ENCODE measurements at places on chromosomes 7 and 10.
A peak's percentile ranks its signal among the peaks of the same experiment; 100 is the strongest.

GRCh38 chr7:40015790-40016296 is 65.8 kb downstream of the CDK13 start:
- peak; percentile 6 for DNase-seq

GRCh38 chr10:121613456-121613855 is 15.2 kb upstream of the FGFR2 start:
- no peak for DNase-seq

DNA sequence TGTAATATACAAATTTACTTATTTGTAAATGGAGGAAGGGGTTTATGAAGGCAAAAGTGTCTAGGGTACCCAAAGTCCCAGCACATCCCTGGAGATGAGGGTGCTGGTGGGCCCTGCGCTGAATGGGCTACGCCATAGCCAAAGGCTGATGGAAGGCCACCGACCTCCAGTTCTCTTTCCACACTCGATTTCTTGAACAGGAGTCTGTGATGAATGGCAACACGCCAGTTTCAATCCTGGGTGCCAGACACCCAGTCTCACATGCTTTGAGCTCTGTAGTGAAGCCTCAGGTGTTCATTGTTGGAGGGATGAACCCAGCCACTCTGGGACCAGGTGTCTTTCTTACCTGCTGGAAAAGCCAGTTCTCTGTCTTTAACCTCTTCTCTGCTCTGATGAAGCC is 752 bp downstream of the LRMDA start:
- no peak for DNase-seq

DNA sequence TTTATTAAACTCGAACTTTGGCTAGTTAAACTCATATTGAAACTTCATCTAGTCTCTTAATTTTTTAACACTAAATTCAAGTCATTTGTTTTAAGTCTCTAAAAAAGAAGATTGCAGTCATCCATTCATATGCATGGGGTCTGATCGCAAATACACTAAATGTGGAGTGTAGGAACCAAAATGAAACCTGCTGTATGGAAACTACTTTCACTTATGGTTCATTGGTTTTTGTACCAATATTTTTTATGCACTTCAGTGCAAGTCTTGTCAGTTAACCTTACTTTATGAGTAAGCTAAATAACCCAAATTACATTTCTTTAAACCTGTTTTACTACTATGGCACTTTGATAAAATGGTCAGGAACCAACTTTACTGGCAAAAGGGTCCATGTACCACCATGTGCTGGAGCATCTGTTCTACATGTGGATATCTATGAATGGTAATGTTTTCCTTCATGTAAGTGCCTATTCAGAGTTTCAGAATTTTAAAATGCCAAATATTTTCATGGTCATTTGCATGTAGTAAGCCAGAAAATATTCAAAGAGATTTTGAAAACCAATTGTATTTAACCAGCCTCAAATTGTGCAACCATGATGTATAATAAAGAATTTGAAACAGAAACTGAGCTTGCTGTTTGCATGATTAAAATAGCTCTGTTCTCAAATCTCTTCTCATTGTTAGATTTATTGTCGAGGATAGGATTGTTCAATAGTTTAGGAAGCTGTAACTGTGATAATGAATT is 7.6 kb upstream of the SUPV3L1 start:
- DNase-seq: no peak

DNA sequence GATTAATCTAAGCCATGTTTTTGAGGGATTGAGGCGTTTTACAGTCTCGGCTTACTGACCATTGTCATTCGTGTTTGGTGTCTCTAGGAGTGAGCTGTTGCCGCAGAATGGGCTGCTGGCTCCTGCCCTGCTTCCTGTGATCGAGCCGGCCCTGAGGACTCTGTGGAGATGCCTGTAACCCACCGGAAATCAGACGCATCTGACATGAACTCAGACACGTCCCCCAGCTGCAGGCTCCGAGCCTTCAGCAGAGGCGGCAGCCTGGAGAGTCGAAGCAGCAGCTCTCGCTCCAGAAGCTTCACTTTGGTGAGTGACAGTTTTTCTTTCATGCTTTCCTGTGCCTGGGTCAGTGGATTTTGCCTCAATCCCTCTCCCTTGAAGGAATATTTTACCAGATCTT is 28.8 kb downstream of the PROSER2 start:
- no peak for DNase-seq

- DNase-seq: no peak
These were observed 25.3 kb downstream of the WAC start for GRCh38 chr10:28558186-28558585.

GRCh38 chr10:102773320-102773719 is 29.6 kb downstream of the WBP1L start:
- no peak for DNase-seq
